Daoy (cell line): ENCODE measurements at places on chromosomes 5 and 9. TPM values are rescaled to one million over a fixed set of nuclear protein-coding genes. Genes with fewer than 3 reads are reported as not detected.
A peak's percentile ranks its signal among the peaks of the same experiment; 100 is the strongest.

GRCh38 chr9:132409828-132410528 lies at the start of gene CFAP77:
CFAP77 (plus strand) TSS chr9:132410211; CDS start chr9:132410272, 61 bp downstream.
- peak; percentile 58 for DNase-seq

DNA sequence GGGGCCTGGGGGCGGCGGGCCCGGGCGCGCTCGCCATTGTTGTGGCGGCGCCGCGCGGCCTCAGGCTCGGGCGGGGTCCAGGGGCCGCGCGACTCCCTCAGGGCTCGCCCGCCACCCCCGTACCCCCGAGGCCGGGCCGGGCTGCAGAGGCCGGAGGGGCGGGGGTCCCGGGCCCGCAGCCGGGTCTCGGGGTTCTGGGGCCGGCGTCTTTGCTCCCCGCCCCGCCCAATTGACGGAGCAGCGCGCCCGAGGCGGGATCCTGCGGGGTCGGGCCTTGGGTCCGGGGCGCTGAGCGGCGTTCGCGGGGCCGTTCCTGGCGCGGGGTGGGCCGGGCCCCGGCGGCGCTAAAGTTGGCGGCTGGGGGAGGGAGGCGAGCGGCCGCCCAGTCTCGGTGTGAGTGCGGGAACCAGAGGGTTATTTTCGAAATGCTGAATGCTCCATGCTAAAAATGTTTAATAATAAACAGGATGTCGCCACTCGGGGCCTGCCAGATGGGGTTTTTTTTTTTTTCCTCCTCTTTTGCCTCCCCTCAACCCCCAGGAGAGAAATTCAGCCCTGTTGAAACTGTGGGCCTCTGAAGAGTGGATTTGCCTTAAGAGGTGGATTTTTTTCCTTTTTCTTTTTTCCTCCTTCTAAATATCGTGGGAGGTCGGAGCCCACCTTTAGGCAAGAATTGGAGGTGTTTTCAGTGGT lies 724 bp downstream of the PRRC2B start:
- peak; percentile 65 for DNase-seq

GRCh38 chr5:62653001-62653863 lies 74.6 kb downstream of the LRRC70 start:
- DNase-seq, result no peak

GRCh38 chr5:38347040-38347763 lies 88.8 kb downstream of the EGFLAM start:
- DNase-seq, result peak; percentile 57

FREM1 gene
- total RNA-seq, result not detected in 2 replicates

C7 gene
- 0.33 and 1.0 TPM in 2 replicates for total RNA-seq

GABRA1 gene
- total RNA-seq, result 1.9 and 9.7 TPM in 2 replicates
